ENCODE measurements at places on chromosomes 5 and 9. TPM values are rescaled to one million over a fixed set of nuclear protein-coding genes. Genes with fewer than 3 reads are reported as not detected.

Gene RGS14
- 21.0 TPM for polyA plus RNA-seq

Gene C5orf58
- polyA plus RNA-seq: not detected

Gene C5orf34
- not detected for polyA plus RNA-seq

Gene ARL15
- 30.7 TPM for polyA plus RNA-seq

Gene FCN2
- polyA plus RNA-seq: 0.12 TPM

Gene FOXD4L3
- 0.03 TPM for polyA plus RNA-seq

Measured in sigmoid colon (tissue), 7 donors.